ENCODE measurements at places on chromosomes 16 and 17.

DNA sequence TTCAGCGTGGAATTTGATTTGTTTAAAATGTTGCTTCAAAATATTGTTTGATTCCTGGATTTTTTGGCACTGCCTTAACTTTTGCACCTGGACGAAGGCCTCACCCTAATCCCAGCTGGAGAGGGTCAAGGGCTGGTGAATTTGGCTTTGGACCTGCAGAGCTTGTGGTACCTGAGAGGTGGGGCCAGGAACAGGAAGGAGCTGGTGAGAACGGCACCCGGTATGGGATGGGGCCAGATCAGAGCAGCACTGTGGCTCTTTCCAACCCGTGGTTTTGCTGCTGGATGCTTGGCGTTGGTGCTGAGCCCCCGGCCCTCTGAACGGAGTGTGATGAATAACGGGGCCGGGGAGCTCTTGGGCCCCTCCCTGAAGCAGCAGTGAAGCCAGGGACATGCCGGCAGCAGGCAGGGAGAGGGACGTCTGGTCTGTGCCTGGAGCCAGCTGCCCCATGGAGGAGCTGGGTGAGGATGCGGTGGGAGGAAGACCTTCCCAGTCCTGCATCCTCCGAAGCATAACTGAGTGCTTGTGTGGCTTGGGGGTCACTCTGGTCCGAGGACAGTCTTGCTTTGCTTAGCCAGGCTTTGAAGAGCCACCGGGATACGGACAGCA lies 275.4 kb downstream of the SEC14L1 start:
- no peak for DNase-seq

- no peak for DNase-seq
These were observed 41.7 kb downstream of the SLC39A11 start for GRCh38 chr17:73050797-73051196.

- DNase-seq, result no peak
These were observed 62.5 kb downstream of the WDR59 start for GRCh38 chr16:74922150-74923138.

- no peak for DNase-seq
These were observed 604.0 kb upstream of the SALL1 start for GRCh38 chr16:51755039-51755501.

DNA sequence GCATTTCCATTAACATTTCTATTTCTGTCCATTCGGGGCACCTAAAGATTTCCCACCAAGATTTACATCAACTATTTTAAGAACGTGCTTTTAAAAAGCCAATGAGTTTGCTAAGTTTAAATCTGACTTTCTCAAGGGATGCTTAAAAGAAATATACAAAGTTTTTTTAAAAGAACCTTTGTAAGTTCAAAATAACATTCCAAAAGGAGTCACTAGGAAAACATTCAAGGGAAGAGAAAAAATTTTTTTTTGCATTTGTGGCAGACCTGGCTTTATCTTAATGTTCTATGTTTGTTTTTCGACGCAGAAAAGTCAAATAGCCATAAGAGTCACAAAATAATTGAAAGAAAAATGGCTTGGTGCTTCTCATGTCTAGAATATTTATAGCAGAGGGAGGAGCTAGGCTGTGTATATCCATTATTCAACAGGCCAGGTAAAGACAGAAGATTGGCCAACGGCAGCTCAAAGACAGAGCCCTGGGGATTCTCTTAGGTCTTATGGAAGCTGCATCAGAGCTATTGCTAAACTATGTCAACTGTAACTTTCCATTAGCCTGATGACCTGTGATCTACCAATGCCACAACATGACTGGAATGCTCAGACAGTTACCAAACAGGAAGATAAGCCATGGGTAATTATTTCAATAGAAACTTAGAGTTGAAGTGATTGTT lies 37.8 kb upstream of the MYOCD start:
- DNase-seq, result no peak

GRCh38 chr17:2799653-2800052 lies 3.4 kb downstream of the RAP1GAP2 start:
- DNase-seq, result no peak

GRCh38 chr16:88754109-88754911 lies 30.7 kb downstream of the PIEZO1 start:
- no peak for DNase-seq

DNA sequence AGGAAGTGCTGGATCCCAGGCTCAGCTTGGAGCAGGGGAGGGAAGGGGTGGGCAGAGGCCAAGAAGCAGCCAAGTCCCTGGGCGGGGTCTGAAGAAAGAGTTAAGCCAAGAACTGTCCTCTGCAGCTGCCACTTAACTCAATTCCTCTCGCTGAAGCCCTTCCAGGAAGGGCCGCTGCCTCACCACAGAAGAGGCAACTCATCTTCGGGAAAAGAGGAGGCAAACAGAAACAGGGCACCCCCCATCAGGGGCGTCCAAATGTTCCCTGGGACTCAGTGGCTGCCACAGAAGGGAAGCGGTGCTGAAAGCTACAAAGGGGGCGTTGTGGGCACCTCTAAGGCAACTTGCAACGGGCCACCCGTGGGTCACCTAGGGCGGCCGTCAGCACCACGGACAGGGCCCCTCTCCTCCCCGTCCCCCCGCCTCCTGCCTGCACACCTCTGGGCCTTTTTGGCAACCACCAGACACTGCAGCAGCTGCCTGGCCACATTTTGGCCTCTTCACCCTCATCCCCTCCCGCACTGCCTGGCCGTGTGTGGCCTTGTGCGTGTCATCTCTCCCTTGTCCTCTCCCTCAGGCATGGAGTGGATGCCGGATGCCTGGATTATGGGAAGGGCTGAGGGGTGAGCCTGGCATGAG lies 2.5 kb downstream of the TLCD3B start:
- DNase-seq, result no peak

- no peak for DNase-seq
These were observed 3.1 kb downstream of the DHRS11 start for GRCh38 chr17:36594626-36595401.

All from stimulated activated naive CD8-positive, alpha-beta T cell treated with anti-CD3 and anti-CD28 coated beads, Interleukin-15, amount 100 ng/mL, for 72 hours (primary cell).